Fibroblast of skin of left biceps (primary cell): ENCODE measurements at places on chromosomes 5 and 9.

GRCh38 chr5:86858442-86858841 is 240.7 kb downstream of the COX7C start:
- no peak for DNase-seq

DNA sequence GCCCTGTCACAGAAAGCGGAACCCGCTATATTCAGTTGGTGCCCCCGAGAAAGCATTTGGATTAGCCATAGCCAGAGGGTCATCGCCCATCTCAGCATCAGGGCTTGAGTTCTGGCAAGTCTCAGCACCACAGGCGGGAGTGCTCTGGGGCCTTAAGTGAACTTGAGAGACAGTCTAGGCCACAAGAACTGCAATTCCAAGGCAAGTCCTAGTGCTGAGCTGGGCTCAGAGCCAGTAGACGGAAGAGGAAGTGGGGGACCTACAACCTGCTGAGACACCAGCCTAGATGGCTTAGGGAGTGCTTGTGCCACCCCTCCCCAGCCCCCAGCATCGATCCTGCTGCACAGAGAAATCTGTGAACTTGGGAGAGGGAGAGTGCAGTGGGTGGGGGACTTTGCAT is 594.9 kb downstream of the CCDC171 start:
- no peak for DNase-seq

- DNase-seq = no peak
Measured at GRCh38 chr5:74629326-74629725, 11.2 kb downstream of the ENC1 start.

DNA sequence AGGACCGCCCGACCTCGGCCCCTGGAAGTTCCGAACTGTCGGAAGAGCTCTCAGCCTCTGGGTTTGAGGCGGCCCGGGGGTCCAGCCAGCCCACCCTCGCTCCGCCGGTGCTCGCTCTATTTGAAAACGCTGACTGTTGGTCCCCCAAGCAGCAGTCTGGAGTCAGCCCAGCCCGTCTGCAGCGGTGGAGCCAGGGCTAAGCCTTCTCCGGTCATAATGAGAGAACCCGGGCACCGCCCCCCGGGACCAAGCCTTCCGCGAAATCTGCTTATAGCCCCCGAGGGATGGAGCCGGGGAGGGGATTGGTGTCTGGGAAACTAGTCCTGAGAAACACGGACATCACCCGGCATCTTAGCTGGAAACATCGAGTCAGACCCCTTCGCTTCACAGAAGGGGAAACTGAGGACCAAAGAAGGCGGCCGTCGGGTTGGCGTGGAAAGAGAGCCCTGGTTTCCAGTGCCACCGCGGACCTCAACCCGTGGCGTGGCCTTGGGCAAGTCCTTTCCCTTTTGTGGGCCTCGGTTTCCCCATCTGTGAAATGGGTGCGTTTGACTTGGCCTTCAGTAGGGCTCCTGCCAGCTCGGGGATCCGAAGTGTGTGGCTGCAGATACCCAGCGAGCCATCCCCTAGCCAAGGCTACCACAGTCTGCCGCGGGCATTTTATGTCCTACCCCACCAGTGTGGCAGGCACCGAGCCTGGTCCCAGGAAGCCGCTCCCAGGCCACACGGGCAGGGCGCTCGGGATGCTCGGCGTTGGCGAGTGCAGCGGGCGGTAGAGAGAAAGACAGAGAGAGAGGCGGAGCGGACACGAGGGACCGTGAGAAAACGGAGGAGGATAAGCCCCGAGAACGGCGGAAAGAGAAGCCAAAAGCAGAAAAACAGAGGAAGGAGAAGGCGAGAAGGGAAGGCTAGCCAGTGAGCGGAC is 857 bp downstream of the ADAM19 start:
- no peak for DNase-seq

DNA sequence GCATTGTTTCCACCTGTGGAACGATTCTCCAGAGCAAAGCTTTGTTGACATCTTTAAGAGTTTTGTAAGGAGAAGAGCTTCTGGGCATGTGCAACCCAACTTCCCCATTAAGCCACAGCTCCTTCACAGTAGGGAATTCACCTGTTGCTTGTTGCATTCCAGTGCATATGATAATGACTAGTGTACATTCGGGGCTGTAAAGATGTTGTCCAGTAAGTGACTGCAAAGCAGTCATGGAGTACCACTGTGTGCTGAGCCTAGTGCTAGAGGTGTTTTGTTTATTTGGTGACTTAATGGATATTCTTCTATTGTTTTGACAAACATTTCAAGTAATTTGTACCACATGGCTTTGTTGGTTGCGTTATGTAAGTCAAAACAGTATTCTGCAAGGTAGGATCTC is 12.8 kb downstream of the UGCG start:
- DNase-seq = no peak

DNA sequence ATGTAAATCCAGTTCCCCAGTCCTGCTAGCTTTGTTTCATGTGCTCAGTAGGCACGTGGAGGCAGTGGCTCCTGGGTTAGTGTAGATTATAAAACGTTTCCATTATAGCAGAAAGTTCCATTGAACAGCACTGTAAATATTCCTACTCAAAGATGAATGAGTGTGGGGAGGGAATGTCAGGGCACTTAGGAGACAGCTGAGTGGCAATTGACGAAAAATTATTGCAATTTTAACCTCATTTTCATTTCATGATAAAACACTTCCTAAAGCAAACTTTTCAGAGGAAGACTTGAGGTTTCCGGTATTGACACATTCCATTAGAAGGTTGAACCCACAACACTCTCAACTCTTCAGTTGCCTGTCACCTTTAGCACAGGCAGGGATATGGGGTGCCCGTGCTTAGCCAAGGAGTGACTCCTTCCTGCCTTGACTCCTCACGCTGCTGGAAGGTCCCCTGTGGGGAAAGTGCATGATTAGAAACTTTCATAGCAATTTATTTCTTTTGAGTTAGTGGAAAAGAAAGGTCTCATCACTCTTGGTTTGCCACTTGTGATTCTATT is 41.2 kb downstream of the SLC46A2 start:
- no peak for DNase-seq
